Heart left ventricle (tissue), 16 donors: ENCODE measurements at places on chromosomes 2 and 18.

GRCh38 chr2:196088203-196088602 is 19.6 kb upstream of the DNAH7 start:
- DNase-seq, result no peak

DNA sequence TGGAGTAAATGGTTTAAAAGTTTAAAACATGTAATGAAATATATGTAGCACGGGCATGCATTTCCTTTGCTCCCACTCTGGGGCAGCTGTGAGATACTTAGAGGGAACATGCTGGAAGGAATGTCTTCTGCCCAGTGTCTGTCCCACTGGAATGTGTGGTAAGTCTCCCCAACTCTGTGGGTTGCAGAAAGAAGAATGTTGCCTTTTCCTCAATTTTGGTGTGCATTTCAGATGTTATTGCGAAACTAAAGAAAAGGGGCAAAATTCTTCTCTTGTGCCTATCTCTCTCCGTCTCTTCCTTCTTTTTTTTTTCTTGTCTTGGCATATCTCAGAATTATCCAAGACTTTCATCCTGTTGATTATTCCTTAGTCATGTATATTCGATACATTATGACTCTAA is 201.1 kb downstream of the SH3RF3 start:
- DNase-seq, result no peak

DNA sequence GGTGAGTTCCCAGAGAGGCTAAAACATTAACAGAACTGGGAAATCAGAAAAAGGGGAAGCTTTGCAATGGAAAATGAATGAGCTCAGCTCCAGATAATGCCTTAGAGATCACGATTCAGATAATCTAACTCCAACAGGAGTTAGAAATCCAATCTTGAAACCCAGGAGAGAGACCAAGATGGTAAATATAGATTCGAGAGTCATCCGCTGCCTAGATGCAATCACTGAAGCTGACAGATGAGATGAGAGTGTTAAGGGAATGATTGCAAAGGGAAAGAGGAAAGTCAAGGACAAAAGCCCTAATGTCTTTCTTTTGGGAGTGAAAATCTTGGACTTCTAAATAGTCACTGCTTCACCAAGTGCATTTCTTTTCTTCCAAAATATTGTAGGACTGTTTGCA is 722.0 kb downstream of the EPHA4 start:
- no peak for DNase-seq

DNA sequence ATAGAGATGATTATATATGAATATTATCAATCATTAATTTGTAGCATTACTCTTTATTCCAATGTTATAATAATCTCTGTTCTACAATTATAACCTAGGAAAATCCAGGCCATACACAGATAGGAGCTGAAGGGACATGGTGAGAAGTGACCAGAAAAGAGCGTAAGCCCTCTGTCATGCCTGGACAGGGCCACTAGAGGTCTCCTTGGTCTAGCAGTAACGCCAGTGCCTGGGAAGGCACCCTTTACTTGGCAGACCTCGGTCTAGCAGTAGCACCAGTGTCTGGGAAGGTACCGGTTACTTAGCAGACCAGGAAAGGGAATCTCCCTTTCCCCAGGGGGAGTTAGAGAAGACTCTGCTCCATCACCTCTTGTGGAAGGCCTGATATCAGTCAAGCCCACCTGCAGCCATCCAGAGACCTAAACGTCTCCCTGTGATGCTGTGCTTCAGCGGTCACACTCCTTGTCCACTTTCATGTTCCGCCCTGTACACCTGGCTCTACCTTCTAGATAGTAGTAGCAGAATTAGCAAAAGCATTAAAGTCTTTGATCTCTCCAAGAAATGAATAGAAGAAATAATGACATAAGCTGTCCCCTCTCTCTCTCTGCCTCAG is 447.5 kb upstream of the FSIP2 start:
- DNase-seq, result no peak

DNA sequence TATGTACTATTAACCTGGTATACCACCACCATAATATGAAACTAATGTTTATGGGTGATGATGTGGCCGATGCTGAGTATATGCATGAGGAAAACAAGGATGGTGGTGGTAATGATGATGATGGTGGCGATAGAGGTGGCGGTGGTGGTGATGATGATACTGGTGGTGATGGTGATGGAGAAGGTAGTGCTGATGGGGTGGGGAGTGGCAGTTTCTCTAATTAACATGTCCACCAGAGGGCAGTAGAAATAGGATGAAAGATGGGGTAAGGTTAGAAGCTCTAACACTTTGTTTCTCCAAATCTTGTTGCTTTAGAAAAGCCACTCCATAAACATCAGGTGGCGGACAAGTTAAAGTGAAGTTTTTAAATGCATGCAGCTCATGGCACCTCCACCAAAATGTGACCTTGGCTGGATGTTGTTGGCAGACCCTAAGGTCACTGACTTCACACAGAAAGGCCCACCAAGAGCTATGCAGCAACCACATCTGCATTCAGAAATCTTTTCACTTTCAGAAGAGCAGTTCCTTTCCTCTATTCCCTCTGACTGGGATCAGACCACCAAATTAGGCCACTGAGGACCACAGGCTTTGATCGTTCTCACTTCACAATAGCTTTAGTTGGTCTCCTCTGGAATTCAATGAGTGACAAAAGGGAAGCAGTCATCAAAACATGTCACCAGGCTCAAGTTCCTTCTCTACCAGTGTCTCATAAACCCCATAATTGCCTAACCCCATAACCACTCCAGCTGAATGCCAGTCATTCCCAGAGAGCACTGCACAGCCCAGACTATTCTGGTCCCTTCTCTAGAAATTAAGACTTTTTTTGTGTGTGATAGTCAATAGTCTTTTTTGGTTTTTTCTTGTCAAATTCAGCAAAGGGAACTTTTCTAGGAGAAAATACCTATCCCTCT is 7.5 kb upstream of the BCL11A start:
- DNase-seq, result no peak

DNA sequence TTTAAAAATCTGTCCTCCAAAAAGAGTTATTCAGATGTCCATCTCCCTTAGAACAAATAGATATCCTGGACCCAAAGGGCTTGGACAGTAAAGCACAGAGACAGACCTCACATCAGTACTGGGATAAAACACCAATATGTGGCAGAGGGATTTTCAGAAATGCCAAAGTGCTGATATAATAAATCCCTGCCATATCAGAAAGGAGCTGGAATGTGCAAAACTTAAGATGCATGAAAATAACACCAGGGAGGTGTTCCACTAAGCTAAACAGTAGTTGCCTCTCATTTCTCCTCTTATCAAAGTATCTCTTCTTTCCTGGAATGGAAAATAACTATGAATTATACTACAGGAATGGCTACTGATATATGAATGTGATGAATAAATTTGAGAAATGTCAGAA is 13.2 kb downstream of the USP40 start:
- no peak for DNase-seq

DNA sequence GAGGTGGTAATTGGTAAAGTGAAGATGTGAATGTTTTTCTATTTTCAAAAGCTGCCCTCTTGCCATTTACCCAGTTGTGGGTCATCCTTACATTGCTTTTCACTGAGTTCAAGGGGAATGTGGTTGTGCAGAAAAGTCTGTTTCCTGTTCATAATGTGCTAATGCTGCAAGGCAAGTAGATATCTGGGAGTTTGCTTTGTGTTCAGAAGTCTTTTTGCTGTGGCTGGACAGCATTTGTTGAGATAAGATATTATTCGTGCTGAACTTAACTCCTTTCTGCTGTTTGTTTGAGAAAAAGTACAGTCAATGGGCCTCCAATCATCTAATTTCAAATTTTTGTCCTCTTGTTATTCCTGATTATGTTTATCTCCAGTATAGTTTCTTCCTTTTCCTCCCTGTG is 263.2 kb downstream of the LTBP1 start:
- DNase-seq, result no peak

GRCh38 chr2:144554492-144555210 is 34.7 kb upstream of the ZEB2 start:
- no peak for DNase-seq

DNA sequence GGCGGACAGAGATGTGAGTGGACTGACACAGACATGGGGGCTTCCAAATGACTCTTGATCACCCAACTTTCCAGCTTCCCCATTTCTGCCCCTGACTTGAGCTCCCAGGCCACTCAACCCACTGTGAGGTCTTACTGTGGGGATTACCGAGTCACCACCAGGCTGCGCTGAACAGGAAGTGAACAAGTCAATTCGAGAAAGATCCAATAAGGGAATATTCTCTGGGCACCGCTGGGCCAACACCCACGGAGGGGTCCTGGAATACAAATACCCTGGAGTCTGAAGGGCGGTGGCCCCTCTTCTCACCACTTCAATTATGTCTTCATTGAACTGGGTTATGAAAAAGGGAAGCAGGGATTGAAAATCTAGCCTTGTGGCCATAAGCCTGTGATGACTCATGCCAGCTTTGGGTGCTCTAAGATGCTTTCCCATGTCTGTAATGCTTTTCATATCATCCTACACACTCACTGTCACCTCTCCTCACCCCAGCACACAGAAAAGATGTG is 37.7 kb downstream of the BCL11A start:
- DNase-seq, result no peak

GRCh38 chr2:14492920-14493503 is 139.5 kb upstream of the LRATD1 start:
- DNase-seq, result no peak

- DNase-seq, result no peak
Measured at GRCh38 chr2:19866771-19867170, 35.0 kb downstream of the TTC32 start.

DNA sequence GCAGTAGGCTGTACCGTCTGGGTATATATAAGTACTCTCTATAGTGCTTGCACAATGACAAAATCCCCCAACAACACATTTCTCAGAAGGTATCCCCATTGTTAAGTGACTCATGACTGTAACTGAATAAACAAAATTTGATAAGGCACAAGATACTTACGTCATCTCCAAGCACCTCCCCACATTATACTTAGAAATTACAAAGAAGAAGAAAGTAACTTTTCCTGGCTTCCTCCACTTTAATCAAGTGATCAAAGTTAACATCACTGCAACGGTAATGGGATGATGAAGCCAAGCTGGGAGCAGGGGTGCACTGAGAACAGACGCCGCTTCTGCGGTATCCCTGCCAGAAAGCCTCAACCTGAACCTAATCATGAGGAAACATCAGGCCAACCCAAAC is 9.7 kb downstream of the TNS1 start:
- no peak for DNase-seq

GRCh38 chr2:9160732-9161131 is 45.9 kb upstream of the ASAP2 start:
- DNase-seq, result no peak

GRCh38 chr2:46824611-46825010 is 91.0 kb downstream of the MCFD2 start:
- no peak for DNase-seq

- no peak for DNase-seq
Measured at GRCh38 chr2:169106134-169106533, 36.8 kb downstream of the DHRS9 start.
